ENCODE measurements at places on chromosomes 12 and 14.

DNA sequence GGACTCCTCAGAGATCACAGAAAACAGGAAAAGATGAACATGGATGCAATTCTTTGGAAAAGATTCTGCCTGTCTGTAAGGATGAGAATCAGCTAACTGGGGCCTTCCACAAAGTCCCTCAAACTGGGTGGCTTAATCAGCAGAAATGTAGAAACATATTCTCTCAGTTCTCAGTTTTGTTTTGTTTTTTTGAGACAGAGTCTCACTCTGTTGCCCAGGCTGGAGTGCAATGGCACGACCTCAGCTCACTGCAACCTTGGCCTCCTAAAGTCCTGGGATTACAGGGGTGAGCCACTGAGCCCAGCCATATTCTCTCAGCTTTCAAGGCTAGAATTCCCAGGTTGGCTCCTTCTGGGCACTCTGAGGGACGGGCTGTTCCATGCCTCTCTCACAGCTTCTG, 38.2 kb upstream of the CLIP1 start:
- H3K4me1 ChIP-seq, result no peaks in the 10 kb centered on the region
- no peak overlapping the region for H3K27ac ChIP-seq
- DNase-seq, result no peak

DNA sequence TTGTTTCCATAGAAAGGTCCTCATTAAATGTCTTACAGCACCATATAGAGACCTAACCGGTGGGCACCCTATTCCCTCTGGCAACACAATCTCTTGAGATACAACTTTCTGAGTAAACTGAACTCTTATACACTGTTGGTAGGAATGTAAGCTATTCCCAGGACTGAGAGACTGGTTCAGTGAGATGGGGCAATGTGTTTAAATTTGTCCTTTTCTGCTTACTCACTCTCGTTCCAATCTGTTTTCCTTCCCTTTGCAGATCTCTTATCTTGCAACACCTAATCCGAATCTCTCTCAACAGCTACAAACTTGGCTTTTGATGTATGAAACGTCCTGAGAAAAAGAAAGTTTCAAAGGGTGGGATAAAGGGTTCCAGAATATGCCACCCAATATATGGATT, 26.1 kb upstream of the ETV6 start:
- no peak overlapping the region for H3K4me3 ChIP-seq
- no peak for DNase-seq
- peaks cover 9% of the 10 kb centered on the region for H3K4me1 ChIP-seq
- no peaks in the 10 kb centered on the region for H3K27me3 ChIP-seq
- no peak overlapping the region for H3K27ac ChIP-seq
- H3K36me3 ChIP-seq, result no peaks in the 10 kb centered on the region

DNA sequence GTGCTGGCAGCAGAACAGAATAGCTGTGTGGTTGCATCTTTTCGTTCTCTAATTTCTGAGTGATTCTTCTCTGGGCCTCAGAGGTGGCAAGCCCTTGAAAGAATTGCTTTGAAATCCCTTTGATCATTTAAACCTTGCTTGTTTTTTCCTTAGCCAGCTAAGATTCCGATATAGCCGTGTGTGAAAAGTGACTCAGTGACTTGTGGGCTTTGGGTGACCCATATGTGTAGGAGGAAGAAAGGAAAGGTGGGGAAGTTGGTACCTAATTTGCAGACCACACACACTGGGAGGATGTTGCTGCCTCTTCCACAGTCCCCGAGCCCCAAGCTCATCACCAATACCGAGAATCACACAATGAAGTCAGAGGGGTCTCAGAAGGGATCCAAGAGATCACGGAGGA, 18.8 kb downstream of the SLC24A4 start:
- H3K4me3 ChIP-seq, result no peak overlapping the region
- no peak for DNase-seq
- no peaks in the 10 kb centered on the region for H3K4me1 ChIP-seq

- H3K4me3 ChIP-seq, result peak overlapping the region; percentile 88
- H3K27ac ChIP-seq, result peak overlapping the region; percentile 100
- no peak for DNase-seq
- no peaks in the 10 kb centered on the region for H3K36me3 ChIP-seq
Observed at GRCh38 chr12:96400631-96401075, 414 bp upstream of the CDK17 start.

DNA sequence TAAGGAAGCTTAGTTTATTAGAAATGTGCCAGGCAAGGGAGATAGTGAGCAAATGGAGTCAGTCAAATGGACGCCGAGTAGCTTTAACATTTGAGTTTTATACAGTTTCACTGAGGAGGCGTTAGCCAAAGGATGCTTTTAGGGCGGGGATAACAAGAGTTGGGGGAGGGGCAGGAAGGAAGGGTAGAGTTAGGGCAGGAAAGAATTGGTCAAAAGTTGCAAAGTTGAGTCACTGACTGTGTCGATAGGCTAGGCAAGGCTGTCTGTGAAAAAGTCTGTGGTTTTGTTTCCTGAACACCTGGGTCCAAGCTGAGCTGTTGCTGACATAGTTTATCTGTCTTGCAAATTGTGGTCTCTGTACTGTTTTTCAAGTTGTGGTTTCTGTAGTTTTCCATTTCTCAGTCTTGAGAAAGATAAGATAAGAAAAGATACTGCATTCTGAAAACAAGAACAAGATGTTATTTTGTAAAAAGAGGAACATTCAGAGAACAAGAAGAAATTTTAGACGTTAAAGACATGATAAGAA, 62.6 kb upstream of the RESF1 start:
- H3K4me1 ChIP-seq, result peaks cover 51% of the 10 kb centered on the region
- H3K36me3 ChIP-seq, result no peaks in the 10 kb centered on the region
- no peak overlapping the region for H3K4me3 ChIP-seq

GRCh38 chr12:121789233-121789781, 4.2 kb downstream of the RHOF start:
- peak overlapping the region; percentile 100 for H3K27ac ChIP-seq
- peak overlapping the region; percentile 29 for H3K4me3 ChIP-seq
- peaks cover 17% of the 10 kb centered on the region for H3K36me3 ChIP-seq
- peaks cover 87% of the 10 kb centered on the region for H3K4me1 ChIP-seq
- peak; percentile 93 for DNase-seq

DNA sequence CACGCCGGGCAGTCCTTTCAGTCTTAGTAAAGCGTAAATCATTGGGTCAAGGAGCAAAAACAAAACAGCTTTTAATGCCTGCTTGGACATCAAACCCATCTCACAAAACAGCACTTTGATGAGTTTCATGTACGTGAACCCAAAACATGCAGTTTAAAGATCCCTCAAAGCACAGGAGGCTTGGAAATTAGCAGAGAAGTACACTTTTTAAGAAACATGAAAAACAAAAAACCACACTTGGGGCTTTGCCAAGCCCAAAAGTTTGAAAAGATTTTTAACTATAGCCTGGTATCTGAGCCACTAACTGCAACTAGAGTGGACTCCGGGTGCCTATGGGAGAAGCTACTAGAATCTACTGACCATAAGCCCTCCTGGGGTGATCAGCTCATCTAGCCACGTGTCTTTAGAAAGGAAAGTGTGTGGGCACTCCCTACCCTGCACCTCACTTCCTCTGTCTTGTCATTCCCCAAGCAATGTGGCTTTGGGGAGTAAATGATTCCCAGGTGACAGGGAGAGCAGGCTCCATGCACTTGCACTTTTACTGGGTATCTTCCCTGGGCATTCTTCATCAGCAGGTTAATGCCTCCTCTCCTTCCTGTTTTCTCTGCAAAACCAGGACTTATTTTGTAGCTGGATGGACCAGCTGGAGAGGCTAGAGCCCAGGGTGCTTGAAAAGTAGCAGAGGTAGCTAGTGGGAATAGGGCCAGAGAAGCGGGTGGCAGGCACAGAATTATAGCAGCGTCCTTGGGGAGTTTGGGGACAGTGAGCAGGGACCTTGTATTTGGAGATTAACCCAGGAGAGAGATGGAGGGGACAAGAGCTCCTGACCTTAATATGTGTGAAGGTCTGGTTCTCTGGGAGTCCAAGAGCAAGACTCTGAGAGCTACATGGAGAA, 339.3 kb downstream of the BCL11B start:
- peak; percentile 28 for DNase-seq
- no peaks in the 10 kb centered on the region for H3K27me3 ChIP-seq
- no peak overlapping the region for H3K4me3 ChIP-seq
- H3K36me3 ChIP-seq, result no peaks in the 10 kb centered on the region
- peaks cover 16% of the 10 kb centered on the region for H3K4me1 ChIP-seq
- H3K27ac ChIP-seq, result no peak overlapping the region

GRCh38 chr14:74278080-74278479, 24.7 kb downstream of the ABCD4 start:
- H3K36me3 ChIP-seq, result no peaks in the 10 kb centered on the region
- no peak for DNase-seq
- no peaks in the 10 kb centered on the region for H3K4me1 ChIP-seq
- no peak overlapping the region for H3K27ac ChIP-seq

DNA sequence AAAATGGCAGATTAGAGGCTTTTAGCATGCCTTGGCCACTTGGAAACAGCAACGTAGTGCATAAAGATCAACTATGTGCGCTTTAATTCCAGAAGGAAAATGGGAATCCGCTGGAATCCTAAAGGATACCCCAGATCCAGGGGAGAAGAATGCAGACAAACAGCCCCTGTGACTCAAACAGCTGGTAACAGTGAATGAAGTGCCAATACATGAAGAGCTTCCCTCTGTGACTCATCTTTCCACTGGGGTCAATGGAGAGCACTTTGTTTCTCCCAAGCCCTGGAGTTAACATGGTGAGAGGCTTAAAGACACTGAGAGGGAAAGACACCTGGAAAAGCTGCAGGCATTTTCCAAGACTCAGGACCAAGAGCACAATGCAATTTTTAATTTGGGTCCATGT, 263.1 kb downstream of the CEP128 start:
- no peak overlapping the region for H3K4me3 ChIP-seq
- H3K36me3 ChIP-seq, result no peaks in the 10 kb centered on the region
- no peaks in the 10 kb centered on the region for H3K27me3 ChIP-seq
- no peak overlapping the region for H3K27ac ChIP-seq
- H3K4me1 ChIP-seq, result no peaks in the 10 kb centered on the region

- peak; percentile 29 for DNase-seq
- no peaks in the 10 kb centered on the region for H3K4me1 ChIP-seq
- no peaks in the 10 kb centered on the region for H3K27me3 ChIP-seq
- no peak overlapping the region for H3K4me3 ChIP-seq
Observed at GRCh38 chr14:96165493-96166436, 38.9 kb upstream of the BDKRB2 start.

DNA sequence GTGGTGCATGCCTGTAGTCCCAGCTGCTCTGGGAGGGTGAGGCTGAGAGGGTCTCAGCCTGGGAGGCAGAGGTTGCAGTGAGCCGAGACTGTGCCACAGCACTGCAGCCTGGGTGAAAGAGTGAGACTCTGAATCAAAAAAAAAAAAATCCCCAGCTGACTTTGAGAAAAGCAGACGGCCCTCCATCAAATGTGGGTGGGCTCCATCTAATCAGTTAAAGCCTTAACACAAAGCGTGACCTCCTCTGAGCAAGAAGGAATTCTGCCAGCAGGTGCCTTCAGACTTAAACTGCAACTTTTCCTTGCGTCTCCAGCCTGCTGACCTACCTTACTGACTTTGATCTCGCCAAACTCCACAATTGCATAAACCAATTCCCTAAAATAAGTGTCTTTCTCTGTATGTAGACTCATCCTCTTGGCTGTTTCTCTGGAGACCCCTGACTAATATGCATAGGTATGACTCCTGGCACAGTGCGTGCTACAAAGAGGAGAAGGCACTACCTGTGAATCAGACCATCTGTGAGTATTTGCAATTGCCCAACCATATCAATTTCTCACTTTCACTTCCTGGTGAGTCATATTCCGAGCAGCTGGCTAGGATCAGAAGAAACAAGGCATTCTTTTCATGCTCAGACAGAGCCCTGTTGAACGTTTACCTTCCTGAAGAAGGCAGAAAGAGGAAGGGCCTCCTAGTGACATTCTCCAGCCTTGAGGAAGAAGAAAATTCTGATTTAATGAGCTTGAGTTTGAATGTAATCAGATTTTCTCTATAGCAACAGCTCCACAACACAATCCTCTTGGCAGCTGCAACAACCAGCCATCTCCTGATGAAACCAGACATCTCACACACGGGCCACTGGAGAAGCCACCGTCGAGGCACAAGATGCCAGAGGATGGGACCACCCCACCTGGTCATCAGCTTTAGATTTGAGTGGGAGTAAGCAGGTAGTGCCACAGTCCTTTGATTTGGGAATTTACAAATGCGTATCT, 54.3 kb downstream of the CLMN start:
- peaks cover 18% of the 10 kb centered on the region for H3K4me1 ChIP-seq
- no peak overlapping the region for H3K4me3 ChIP-seq
- no peak overlapping the region for H3K27ac ChIP-seq
- no peak for DNase-seq

- no peak for DNase-seq
- no peaks in the 10 kb centered on the region for H3K36me3 ChIP-seq
- peak overlapping the region; percentile 23 for H3K4me3 ChIP-seq
- H3K27ac ChIP-seq, result no peak overlapping the region
Observed at GRCh38 chr14:26204366-26204727, 393.5 kb downstream of the NOVA1 start.

DNA sequence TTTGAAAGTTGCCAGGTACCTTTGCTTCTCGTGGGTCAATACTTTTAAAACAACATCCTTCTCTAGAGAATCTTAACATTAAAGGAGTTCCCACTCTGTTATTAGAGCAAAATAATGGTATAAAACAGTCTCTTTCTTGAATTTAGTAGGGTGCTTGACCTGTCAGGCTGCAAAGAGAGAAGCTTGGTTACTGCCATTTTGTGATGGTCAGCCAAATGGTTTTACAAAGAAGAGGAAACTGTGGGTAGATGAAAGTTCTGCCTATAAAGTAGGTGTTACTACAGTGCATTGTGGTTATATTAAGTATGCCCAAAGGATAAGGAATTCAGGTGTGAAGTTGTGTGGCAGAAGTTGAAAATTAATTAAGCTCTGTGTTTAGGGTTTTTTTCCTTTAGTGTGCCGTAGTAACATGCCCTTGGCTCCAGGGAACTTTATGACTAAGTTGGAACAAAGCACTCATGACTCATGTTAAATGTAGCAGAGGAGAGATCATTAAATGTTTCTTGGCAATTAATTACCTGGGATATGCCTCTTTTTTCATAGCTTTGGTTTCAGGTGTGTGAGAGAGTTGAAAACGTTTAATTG, 354.0 kb upstream of the KITLG start:
- H3K27ac ChIP-seq, result no peak overlapping the region
- H3K4me1 ChIP-seq, result no peaks in the 10 kb centered on the region
- H3K27me3 ChIP-seq, result no peaks in the 10 kb centered on the region
- DNase-seq, result no peak
- H3K36me3 ChIP-seq, result no peaks in the 10 kb centered on the region

DNA sequence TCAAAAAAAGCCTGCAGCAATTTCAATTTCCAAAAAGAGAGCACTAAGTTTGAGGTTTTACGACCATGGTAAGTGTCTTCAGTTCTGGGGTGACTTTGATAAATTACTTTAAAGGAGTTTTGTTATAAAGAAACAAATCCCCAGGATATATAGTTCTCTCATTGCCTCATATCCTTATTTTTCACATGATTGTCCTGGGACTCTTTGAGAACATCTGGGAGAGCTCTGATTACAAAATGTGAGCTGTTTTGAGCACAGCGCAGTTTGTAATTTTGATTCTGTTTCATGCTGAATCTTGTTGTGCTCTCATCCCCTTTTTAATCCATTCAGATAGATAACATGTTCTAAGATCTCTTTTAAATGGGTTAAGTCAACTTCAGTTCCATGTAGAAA, 67.7 kb upstream of the DCN start:
- DNase-seq, result no peak
- H3K4me1 ChIP-seq, result no peaks in the 10 kb centered on the region
- no peak overlapping the region for H3K27ac ChIP-seq
- H3K36me3 ChIP-seq, result no peaks in the 10 kb centered on the region
- H3K27me3 ChIP-seq, result no peaks in the 10 kb centered on the region
